ENCODE measurements at places on chromosomes 6 and 20.

DNA sequence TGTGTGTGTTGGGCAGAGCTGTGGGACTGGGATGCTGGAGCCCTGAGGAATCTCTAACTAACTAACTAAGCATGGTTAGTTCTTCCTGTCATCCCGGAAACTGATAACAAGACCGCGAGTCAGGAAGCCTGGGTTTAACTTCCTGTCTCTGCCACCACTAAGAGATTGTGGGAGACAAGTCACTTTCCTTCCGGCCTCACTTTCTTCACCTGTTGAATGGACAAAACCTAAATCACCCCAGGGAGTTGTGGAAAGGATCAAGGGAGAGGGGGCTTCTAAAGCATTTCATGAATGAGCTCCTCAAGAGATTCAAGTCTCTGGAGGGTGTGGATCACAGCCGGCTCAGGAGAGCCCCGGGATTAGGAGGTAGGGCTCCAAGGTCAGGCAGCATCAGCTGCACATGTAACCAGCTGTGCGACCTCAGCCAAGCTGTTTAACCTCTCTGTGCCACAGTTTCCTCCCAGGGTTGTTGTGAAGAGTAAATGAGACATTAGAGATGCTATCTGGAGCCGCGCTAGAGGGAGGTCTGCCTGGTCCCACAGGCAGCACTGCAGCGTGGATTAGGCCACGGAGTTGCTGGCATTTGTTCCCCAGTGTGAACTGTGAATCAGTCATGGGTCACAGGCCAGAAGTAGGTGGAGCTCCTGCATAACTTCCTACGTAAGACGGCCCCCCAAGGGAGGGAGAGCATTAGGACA lies 105.1 kb downstream of the TOX2 start:
- no peak for DNase-seq

DNA sequence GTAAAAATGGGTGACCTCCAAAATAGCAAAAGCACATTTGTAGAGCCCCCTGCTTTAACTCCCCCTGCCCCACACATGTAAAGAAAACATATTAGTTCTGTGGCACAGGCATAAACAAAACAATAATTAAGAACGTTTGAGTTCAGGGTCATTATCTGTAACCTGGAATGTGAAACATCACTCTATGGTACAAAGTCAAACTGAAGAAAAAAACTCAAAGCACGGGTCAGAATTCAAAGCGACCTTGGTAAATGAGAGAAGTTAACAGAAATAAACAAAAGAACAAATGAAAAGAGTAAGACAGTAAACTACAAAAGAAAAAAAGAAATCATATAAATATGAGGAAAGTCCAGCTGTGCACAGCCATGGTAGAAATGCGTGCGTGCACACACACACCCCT lies 67.5 kb downstream of the PKHD1 start:
- DNase-seq: no peak

- DNase-seq: no peak
Observed at GRCh38 chr6:5846889-5847288, 159.8 kb downstream of the NRN1 start.

DNA sequence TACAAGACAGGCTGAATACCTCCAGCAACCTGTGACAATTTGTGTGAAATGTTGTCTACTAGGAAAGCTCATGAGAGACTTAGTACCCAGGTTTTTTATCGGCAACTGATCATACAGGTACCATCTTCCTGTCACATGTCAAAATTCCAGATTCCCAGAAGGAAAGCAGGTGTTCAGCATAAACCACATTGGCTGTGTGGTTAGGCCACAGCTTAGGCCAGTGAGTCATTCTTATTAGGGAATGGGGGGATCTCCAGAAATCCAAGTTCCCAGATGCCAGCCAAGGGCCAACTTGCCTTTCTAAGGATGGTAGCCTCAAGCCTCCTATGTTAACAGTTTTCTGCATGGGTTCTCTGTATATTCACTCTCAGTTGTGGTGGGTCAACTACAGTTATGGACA lies 65.9 kb downstream of the FAM184A start:
- no peak for DNase-seq

- DNase-seq: no peak
Observed at GRCh38 chr20:9597547-9597946, 83.2 kb downstream of the LAMP5 start.

DNA sequence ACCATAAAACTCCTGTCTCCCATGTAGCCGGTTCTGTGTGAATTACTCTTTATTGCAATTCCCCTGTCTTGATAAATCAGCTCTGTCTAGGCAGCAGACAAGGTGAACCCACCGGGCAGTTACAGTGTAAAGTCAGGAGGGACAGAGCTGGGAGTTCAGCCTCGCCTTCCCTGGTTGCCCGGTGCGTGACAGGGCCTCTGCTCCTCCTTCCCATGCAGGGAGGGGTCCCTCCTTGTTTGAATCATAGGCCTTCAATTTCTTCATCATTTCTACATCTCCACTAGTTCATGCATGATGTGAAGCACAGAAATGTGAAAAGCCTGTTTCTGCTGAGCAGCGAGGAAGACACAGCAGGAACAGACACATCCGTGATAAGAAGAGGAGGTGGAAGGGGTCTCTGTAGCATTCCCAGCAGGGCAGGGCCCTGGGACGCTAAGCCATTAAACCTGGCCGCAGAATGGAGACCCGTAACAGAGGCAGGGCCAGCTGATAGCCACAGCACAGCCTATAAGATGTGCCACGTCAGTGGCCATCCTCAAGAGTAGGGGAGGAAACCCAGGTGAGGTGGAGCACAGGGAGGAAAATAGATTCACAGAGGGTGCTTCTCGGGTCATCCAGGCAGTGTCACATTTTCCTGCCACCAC lies 106.7 kb upstream of the CST7 start:
- DNase-seq: no peak

DNA sequence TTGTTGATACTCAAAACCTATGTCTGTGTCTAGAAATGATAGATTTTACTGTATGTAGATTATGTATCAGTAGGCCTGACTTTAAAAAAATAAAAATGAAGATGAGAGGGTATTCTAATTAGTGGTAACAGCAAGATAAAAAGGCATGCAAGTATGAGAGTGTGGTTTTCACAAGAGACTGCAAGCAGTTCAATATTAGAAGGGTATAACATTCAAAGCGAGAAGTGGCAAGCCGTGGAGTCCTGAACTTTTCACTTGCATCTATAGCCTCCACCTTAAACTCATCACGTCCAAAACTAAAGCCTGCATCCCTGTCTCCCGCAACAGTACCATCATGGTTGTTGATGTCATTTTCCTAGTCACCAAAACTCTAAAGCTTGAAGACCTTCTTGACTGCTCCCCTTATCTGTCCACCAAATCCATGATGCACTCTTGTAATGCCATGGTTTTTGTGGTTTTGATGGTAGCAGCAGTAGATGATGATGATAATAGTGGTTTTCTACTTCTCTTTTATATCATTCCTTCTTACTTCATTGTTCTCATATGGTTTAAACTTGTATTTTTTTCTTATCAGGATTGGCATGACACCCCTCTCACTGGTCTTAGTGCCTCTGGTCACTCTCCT lies 9.2 kb upstream of the CGA start:
- no peak for DNase-seq

DNA sequence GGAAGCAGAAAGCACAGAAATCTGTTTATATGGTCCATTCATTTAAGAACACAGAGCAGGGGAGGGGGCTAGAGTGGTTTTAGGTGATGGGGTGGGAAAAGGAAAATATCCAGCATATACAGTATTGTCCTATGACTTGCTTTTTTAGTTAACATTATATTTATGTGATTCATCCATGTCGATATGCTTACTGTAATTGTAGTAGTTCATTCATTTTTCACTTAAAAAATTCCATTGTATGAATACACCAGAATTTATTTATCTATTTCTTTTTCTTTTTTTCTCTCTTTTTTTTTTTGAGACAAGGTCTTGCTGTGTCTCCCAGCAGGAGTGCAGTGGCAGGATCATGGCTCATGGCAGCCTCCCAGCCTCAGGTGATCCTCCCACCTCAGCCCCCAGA lies 9.6 kb upstream of the PRIM2 start:
- no peak for DNase-seq

DNA sequence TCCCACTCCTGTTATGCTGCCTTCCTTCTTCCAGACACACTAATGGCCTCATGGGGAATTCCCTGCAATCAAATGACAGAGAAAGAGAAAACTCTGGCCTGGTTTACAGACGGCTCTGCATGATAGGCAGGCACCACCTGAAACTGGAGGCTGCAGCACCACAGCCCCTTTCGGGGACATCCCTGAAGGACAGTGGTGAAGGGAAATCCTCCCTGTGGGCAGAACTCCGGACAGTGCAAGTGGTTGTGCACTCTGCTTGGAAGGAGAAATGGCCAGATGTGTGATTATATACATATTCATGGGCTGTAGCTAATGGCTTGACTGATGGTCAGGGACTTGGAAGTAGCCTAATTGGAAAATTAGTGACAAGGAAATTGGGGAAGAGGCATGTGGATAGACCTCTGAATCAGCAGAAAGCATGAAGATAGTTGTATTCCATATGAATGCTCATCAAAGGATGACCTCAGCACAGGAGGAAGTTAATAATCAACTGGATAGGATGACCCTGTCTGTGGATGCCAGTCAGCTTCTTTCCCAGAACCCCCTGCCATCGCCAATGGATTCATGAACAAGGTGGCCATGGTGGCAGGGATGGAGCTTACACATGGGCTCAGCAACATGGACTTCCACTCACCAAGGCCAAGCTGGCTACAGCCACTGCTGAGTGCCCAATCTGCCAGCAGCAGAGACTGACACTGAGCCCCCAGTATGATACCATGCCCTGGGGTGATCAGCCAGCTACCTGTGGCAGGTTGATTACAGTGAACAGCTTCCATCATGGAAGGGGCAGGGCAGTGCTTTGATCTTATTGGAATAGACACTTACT lies 44.5 kb upstream of the VSX1 start:
- DNase-seq: no peak

DNA sequence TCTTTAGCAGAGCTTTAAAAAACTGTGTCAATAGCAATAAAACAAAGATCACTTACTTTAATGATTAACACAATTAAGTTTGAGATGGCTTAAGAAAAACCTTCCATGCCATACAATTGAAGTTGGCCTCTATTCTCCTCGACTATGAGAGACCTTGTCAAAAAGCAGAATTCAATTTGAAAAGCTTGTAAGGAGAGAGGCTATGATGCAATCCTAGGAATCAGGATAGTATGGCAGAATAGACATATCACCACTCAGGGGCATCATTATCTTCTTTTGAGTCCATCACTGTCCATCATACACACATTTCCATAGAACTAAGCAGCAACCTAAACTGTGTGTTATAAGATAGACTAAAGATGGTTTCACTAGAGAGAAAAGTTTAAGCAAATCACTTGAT lies 17.2 kb downstream of the TBC1D7 start:
- DNase-seq: no peak
